ENCODE measurements at places on chromosomes 2 and 18.

- H3K27ac ChIP-seq, result no peak overlapping the region
- H3K4me3 ChIP-seq, result no peak overlapping the region
Measured at GRCh38 chr18:26159353-26159752, 25.7 kb downstream of the PSMA8 start.

DNA sequence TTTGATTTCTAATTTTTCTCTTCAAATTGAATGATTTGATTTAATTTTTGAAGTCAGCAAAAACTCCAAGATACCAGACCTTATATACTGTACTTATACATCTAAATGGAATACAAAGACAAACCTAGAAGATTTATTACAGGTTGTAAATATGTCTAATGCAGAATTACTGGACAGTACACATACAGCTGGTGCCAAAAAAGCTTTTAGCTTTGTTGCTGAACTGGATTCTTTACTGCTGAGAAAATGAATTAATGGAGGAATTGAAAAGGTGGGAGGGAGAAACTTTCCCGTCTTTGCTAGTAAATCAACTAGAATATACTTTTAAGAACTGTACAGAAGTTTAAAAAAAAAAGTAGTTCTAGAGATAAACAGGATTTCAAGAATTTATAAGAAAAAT, 17.5 kb downstream of the C1D start:
- peaks cover 13% of the 10 kb centered on the region for H3K36me3 ChIP-seq
- no peaks in the 10 kb centered on the region for H3K27me3 ChIP-seq
- no peak overlapping the region for H3K4me3 ChIP-seq
- no peaks in the 10 kb centered on the region for H3K4me1 ChIP-seq
- no peak overlapping the region for H3K27ac ChIP-seq

- H3K4me1 ChIP-seq, result no peaks in the 10 kb centered on the region
- H3K4me3 ChIP-seq, result no peak overlapping the region
- no peaks in the 10 kb centered on the region for H3K27me3 ChIP-seq
- DNase-seq, result no peak
- no peak overlapping the region for H3K27ac ChIP-seq
Measured at GRCh38 chr2:186716899-186717298, 23.0 kb downstream of the FAM171B start.

DNA sequence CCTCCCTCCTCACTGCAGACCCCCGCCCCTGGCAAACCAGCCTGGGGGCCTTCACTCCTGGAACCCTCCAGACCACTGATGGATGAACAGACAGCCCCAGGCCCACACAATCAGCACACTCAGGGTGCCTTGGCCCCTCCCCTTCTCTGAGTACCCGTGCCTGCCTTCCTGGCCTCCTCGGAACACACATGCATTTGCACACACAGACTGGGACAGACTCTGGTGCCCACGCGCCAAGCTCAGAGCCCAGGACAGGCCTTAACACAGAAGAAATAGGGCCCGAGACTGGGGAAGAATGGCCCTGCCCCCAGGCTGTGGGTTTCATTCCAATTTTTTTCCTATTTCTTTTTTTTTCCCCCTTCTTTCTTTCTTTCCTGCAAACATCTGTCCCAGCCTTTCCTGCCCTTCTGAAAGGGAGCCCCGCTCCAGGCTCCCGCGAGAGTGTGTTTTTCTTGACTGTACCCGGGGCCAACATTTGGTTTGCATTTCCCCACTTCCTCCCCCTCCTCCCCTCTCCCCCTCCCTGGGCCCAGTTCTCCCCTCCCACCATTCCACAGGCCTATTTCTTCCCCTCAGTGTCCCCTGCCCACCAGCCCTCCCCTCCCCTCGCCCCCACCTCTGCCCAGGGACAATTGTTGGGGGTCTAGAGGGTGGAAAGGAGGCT, 618 bp upstream of the TNS1 start:
- no peak for DNase-seq
- H3K27ac ChIP-seq, result no peak overlapping the region
- peaks cover 11% of the 10 kb centered on the region for H3K27me3 ChIP-seq
- H3K36me3 ChIP-seq, result no peaks in the 10 kb centered on the region

- no peaks in the 10 kb centered on the region for H3K36me3 ChIP-seq
- H3K4me1 ChIP-seq, result no peaks in the 10 kb centered on the region
- no peaks in the 10 kb centered on the region for H3K27me3 ChIP-seq
- no peak overlapping the region for H3K4me3 ChIP-seq
- H3K27ac ChIP-seq, result no peak overlapping the region
Measured at GRCh38 chr2:229089776-229090175, 181.3 kb downstream of the PID1 start.

DNA sequence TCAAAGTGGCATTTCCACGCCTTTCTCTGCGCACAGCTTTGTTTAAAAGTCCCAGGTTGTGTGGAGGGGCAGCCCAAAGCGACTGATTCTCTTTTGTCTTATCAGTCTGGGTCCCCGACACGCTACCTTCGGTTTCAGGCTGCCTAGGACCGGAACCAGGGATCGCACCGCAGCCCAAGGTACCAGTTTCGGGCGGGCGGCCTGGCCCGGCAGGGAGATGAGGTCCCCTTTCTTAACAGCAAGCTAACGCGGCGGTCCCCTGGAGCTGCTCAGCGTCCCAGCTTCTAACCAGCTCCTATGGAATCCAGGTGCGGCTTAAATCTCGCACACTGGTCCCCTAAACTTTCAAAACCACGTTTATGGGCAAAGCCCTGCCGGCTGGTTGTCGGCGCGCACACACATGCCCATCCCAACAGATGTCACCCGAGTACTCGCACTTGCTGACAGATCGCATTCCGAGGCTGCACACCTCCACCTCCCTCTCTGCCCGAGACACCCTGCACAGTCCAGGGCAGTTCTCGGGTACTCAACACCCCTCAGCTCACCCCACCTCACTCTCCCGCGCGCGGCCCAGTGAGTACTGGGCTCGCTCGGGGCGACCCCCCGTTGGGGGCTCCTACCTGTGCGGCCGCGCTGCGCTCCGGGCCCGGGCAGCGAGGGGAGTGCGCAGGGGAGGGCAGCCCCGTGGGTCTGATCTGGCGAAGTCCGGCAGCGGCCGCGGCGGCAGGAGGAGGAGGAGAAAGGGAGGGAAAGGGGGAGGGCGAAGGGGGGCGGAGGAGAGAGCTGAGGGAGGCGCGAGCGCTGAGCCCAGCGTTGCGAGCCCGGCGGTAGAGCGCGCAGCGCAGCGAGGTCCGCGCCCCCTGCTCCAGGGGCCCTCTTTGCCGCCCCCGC, at the start of gene EFEMP1:
Gene EFEMP1 (minus strand): TSS at position 692 of the 891 bp plus-strand sequence. CDS start 1,342 bp downstream, outside the sequence.
- H3K36me3 ChIP-seq, result no peaks in the 10 kb centered on the region
- H3K27ac ChIP-seq, result no peak within 1 kb of the TSS
- no peak for DNase-seq

- peaks cover 56% of the 10 kb centered on the region for H3K36me3 ChIP-seq
- H3K27ac ChIP-seq, result no peak overlapping the region
- H3K4me3 ChIP-seq, result no peak overlapping the region
- H3K4me1 ChIP-seq, result no peaks in the 10 kb centered on the region
Measured at GRCh38 chr2:207083361-207084110, 82.2 kb downstream of the KLF7 start.

DNA sequence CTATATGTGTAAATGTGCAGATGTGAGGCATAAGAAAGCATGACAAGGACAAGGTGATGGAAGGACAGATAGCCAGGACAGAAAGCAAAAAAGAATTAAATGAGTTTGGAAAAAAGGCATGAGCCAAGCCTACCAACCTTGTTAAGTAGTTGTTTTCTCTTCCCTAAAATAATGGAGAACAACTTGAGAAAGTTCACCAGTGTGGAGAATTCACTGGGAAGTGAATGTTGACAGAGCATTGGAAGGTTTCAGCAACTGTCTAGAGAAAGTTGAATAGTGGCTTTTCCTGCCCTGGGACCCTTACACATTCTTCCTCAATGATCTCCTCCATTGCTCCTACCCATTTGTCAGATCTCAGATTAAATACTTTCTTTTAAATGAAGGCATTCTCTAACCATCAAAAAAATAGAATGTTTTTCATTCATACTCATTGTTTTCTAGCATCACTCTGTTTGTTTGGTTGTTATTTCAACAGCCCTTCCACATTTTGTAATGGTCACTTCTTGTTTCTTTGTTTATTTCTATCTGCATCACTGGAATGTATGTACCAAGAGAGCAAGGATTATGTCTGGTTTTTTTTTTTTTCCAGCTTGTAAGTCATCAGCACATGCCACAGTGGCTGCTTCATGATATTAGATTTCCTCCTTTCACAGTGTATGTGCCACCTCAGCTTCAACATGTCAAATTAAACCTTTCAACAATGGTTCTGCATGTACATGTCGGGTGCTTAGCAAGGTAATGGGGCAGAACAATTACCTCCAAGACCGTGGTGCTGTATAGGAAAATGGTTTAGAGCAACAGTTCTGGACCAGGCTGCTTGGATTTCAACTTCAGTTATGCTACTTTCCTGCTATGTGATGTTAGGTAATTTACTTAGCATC, 586.0 kb upstream of the VRK2 start:
- H3K4me3 ChIP-seq, result no peak overlapping the region
- no peaks in the 10 kb centered on the region for H3K36me3 ChIP-seq
- H3K27ac ChIP-seq, result no peak overlapping the region
- H3K27me3 ChIP-seq, result no peaks in the 10 kb centered on the region
- no peak for DNase-seq

DNA sequence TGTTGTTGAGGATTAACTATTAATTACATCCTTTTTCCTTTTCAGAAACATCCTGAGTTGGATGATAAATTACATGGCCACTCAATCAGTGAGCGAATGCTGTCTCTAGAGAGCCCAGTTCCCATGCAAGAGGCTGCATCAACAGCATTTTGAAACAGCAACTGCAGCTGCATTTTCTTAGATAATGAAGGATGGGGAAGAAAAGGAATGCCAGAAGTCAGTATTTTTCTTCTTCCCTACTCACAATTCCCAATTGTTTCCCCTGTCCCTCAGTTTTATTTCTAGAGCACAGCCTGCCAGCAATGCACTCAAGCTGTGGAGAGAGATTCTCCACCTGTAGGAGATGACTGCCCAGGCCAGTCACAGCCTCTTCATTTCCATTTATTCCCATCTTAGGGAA, 6.9 kb downstream of the SCN7A start:
- H3K27ac ChIP-seq, result no peak overlapping the region
- peaks cover 15% of the 10 kb centered on the region for H3K4me1 ChIP-seq

DNA sequence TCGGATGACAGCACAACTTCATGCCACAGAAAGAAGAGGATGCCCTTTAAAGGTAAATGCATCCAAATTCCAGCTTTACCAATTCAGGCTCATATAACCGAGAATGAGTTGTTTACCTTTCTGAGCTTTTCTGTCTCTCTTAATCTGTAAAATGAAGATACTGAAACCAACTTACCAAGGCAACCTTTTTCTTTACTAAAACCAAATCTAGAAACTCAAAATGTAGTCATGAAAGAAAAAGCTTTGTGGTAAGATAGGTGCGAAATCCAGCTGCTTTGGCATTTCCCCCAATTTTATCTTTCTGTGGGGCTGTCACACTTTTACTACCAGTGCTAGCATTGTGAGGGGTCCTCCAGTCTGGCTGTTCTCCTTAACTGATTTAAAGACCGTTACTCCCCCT, 240.4 kb downstream of the IKZF2 start:
- no peaks in the 10 kb centered on the region for H3K36me3 ChIP-seq
- no peak for DNase-seq
- peaks cover 18% of the 10 kb centered on the region for H3K4me1 ChIP-seq

DNA sequence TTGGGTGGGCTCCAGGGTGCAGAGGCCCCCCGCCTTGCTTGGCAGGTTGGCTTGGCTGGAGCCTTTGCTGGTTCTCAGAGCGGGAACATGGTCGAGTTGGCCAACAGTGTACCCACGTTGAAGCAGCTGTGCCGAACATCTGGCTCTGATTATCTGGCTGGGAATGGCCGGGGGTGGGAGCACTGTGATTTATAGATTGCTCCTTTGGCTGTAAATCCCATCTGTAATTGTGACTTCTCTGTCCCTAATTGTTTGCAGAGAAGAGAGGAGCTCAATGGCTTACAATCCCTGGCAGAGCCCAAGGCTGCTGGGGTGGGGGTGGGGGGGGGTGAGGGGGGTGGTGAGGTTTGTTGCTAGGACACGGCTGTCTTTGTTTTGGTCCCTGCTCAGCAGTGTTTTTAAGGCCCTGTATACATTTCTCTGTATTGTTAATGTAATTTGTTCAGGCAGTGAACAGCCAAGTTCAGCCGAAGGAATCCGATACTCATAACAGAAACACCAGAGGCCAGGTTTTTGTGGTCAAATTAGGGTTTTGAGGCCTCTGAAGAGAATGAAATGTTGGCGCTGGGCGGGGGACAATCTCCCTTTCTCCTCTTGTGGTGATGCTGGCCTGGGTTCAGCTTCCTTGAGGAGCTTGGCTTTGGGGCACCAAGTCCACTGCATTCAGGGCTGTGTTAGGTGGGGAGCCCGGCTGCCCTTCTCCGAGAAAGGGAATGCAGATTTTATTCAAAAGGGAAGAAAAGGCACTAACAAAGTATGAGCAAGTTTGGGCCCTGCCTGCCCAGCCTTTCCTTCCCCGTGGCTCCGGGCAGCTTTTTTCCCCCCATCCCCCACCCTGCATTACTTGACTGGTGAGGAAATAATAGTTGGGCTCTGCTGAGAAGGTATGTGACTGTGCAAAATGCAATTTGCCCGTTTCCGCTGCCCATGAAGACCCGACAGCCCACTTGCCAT, 82.5 kb downstream of the TCF7L1 start:
- H3K36me3 ChIP-seq, result no peaks in the 10 kb centered on the region
- no peak for DNase-seq
- H3K27ac ChIP-seq, result peak overlapping the region; percentile 76
- no peak overlapping the region for H3K4me3 ChIP-seq
- H3K27me3 ChIP-seq, result no peaks in the 10 kb centered on the region

GRCh38 chr18:74333091-74333490, 17.5 kb downstream of the C18orf63 start:
- no peaks in the 10 kb centered on the region for H3K27me3 ChIP-seq
- H3K4me3 ChIP-seq, result no peak overlapping the region
- no peaks in the 10 kb centered on the region for H3K36me3 ChIP-seq
- no peak overlapping the region for H3K27ac ChIP-seq
- no peaks in the 10 kb centered on the region for H3K4me1 ChIP-seq

DNA sequence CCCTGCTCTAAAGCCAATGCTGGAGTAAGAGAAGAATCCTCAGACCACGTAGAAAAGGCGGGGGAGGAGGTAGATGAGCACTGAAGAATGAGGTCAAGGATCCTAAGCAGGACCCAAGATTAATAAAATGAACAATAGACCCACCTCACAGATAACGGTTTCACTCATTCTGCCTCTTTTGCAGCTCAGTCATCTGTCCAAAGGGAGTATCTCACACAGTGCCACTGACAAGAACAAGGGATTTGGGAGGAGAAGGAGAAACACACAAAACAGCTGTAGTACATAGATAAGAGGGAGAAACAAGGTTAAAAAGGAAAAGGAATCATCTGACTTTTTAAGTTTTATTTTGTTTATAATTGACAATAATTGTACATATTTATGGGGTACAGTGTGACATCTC, 30.9 kb upstream of the SULT1C4 start:
- no peak for DNase-seq
- H3K4me1 ChIP-seq, result no peaks in the 10 kb centered on the region
- H3K4me3 ChIP-seq, result no peak overlapping the region
- no peaks in the 10 kb centered on the region for H3K36me3 ChIP-seq
- no peak overlapping the region for H3K27ac ChIP-seq
